ENCODE measurements at places on chromosomes 5 and 9.

- DNase-seq: no peak
These were observed 4.3 kb downstream of the FYB1 start for GRCh38 chr5:39214912-39215709.

GRCh38 chr5:121408778-121409177 is 442.9 kb upstream of the FTMT start:
- DNase-seq: no peak

DNA sequence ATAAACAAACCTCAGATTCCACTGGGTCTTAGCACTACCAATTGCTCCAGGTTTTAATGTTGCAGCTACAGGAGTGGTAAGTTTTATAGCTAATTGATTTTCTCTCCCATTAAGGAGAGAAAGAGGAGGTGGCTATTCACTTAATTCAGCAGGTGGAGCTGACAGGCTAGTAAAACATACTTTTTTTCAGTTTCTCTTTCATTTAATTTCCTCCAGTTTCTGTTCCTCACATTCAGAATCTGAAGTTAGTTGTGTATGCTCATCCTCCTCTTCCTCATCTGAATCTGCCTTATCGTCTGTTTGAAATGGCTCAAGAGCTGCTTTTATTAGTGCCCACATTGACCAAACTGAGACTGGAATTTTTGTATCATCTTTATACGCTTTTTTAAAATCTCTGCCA is 98.0 kb downstream of the PLPPR1 start:
- DNase-seq: no peak

DNA sequence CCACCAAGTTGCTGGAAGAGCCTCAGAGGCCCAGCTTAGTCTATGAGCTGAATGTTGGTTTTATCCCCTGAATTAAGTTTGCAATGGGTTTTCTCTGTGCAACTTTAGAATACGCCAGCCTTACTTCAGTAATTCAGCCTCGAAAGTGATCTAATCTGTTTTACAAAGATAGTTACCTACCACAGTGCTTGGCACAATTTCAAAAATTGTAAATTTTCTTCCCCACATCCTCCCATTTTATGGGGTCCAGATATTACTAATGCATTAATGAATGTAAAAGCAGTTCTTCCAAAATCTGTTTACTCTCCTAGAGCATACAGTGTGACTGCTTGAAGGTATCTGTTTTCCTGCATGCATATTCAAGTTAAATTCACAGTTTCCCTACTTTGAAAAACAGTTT is 172.6 kb downstream of the MAN2A1 start:
- DNase-seq: no peak

- DNase-seq: no peak
These were observed 202.4 kb downstream of the FANCC start for GRCh38 chr9:95115104-95115503.

- no peak for DNase-seq
These were observed 13.7 kb upstream of the CERCAM start for GRCh38 chr9:128406848-128407391.

GRCh38 chr5:53826504-53826903 is 266.1 kb downstream of the NDUFS4 start:
- no peak for DNase-seq

- DNase-seq: no peak
These were observed 378.3 kb downstream of the BRINP1 start for GRCh38 chr9:118990949-118991348.

DNA sequence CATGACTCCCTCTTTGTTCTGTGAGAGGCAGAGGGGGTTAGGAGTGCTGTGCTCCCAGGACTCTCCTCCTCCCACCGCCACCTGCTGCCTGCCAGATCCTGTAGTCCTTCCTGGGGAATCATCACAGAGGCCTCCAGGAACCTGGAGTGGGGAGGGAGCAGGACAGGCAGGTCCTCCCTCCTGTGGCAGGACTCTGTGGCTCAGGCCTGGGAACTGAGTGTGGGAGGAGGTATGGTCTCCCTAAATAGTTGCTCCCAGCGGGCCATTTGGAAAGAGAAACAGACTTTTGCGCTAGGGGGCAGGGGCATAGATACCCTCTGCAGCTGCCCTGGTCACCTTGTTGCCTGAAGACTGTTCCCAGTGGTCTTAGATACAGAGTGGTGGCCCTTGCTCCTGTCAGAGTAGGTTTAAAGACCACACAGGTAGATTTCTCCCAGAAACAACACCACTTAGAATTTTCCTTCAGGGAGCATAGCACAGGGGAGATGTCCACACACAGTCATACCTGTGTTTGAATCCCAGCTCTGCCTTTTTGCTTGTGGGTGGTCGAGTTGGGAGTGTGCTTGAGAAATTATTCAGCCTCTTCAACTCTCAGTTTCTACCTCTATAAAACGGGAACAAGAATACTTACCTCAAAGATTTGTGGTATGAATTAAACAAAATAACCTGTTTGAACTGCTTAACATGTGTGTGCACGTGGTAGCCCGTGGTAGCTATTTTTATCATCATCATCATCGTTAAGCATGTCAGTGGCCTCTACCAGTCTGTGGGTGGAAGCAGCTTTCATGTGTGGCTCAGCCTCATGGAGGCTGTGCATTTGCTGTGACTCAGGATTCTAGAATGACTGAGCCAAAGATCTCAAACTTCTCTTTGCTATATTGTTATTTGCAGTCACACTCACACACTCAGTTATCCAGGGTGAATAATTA is 55.8 kb downstream of the SLC22A5 start:
- no peak for DNase-seq

DNA sequence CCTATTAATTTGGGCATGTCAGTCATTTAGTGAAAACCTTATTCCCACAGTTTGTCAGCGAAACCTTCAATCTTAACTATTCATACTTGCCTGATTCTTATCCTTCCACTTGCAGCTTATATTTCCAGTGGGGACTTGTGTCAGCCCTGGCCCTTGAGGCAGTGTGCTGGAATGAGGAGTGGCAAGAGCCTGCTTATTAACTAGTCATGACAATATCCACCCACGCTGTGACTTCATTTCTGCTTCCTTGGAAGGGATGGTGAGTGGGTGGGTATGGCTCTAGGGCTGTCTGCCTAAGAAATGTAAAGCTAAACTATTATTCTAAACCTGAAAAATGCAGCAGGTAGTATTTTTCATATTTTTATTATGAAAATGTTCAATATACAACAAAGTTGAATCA is 34.0 kb upstream of the LURAP1L start:
- no peak for DNase-seq

DNA sequence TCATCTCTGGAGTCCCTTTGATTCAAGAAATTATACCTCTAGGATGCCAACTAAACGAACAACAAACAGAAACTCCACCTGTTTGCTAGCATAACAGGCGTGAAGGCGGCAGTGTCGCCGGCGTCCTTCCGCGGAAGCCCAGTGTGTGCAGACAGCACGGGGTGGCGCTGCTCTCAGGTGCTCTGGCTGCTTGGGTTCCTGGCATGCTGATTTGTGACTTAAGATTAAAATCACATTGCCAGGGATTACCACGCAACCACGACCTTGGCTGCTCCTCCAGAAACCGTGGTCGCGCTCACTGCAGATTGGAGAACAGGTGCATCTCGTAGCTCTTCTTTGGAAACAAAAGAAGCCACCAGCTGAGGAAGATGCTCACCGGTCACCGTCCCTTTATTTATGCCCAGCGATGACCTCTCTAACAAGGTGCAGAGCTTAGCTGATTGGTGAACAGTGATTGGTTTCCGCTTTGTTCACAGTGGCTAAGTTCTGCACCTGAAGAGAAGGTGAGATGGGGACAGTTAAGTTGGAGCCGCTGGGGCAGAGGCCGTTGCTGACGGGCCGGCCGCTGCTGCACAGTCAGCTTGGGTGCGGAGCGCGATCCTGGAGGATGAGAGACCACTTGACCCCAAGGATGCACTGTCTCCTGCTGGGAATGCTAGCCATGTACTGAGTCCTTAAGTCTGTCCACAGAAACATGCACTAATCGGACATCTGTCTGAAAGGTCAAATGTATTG is 232.3 kb downstream of the FANCC start:
- no peak for DNase-seq

- DNase-seq: no peak
These were observed 182.0 kb upstream of the MPDZ start for GRCh38 chr9:13461414-13461991.

- no peak for DNase-seq
These were observed 164.5 kb downstream of the MED27 start for GRCh38 chr9:131915181-131915580.

- DNase-seq: no peak
These were observed 20.3 kb upstream of the SH3RF2 start for GRCh38 chr5:145915970-145916638.

- DNase-seq: no peak
These were observed 4.1 kb downstream of the SAXO1 start for GRCh38 chr9:19028835-19029451.

DNA sequence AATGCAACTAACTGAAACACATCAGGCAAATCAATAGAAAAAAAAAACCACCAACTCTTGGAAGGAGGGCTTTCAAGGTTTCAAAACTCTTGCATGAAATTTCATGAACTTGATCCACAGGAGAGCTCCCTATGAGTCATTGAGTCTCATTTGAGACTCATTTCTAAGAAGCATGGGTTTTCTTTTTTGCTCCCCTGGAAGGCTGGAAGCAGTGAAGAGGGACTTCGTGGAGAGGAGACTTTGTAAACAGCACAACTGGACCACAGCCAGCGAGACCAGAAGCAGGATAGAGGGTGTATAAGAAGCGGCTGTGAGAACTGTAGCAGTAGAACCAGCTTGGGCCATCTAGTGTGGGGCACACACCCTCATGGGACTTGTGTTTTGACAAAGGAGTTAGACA is 41.2 kb upstream of the RAPGEF1 start:
- no peak for DNase-seq

GRCh38 chr9:35954942-35955546 is 2.9 kb downstream of the OR2S2 start:
- no peak for DNase-seq
